ENCODE measurements at places on chromosomes 4 and X. TPM values are rescaled to one million over a fixed set of nuclear protein-coding genes. Genes with fewer than 3 reads are reported as not detected.

DNA sequence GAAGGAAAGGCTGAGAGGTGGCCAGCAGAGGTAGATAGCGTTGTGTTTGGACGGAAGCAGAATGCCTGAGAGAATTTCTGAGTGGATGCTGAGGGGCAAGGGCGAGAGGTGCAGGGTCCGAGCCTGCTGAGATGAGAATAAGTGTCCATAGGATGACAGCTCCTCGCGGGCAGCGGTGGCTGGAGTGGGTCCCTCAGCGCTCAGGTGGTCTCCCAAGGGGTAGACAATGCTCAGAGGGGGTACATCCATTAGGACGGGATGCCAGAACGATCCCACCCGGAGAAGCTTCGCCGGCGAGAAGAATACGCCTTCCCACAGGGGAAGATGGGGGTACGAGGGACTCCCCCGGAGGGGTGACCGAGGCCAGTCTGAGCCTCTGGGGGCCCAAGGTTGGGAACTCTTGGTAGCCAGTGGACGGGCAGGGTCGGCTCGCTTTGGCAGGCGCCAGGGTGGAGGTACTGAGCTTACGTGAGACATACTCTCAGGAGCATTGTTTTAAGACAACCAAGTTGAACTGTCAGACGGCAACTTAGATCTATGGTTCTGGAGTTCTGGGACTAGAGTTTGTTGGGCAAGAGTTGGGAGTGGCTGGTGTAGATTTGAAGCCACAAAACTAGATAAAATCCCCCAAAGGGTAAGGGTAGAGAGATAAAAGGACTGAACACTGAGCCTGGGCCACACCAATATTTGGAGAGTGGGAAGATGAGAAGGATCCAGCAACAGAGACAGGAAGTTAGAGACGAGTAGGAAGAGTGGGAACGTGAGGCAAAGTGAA is 15.8 kb downstream of the BRCC3 start:
- no peak for DNase-seq

DNA sequence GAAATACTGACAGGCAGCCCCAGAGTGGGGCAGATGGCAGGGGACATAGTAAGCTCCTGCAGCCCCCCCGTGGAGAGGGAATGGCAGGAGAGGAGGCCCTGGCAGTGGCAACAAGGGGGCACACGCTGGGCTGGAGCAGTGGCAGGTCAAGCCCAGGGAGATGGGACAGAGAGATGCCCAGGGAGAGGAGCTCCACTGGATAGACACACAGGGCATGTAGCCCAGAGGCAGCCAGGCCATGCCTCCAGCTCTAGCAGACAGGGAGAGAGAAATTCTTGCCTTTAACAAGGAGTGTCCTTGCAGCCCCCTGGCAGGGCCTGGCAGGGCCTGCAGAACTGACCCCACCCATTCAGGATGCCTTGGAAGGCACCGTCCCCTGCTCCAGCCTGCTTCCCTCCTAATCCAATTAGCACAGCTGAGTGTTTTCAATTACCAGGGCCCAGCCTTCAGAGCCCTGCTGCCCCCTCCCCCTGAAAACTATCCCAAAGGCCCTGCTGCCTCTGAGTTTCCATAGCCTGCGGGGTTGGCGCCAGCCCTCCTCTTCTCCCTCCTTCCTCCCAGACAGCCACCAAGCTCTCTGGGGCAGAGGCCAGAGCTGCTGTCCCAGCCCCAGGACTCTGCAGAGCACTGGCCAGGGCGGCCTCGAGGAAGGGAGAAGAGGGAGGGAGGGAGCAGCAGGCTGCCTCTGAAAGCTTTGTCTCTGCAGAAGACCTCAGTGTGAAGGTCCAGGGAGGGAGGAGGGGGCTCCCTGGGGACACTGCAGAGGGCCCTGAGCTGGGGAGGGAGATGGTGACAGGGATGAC is 12.5 kb downstream of the L1CAM start:
- peak; percentile 43 for DNase-seq

DNA sequence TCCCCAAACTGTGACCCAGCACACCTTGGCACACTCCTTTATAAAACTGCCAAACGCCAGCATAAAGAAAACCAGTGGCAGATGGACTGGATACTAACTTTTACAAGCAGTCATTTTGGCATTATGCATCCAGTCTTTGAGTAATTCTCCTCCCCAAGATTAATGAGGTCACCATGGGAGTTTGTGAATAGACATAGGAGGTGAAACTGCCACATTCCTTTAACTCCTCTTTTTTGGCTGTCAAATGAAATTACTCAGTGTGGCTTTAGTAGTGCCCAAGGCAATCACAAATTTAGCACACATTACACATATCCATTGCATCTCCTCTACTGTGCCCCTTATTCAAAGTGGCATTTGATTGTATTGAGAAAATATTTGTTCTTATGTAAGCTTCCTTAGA is 315.3 kb upstream of the FGF13 start:
- DNase-seq, result no peak

DNA sequence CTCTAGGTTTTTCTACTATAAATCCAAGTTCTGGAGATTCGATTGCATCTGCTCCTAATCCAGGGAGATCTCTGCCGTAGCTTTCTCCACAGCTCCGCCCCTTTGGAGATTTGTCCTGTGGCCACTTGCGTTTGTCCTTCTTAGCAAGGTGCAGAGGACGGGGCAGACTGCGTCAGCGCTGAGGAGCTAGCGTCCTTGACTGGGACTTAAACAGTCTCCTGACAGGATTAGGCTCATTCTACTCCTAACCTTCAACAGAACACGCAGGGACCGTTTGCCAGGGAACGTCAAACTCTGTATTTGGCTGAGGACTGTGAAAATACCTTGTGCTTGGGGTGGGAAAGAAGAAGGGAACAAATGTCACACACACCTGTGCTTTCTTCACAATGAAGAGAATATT is 38.6 kb downstream of the SORBS2 start:
- no peak for DNase-seq

- DNase-seq, result peak; percentile 6
Measured at GRCh38 chr4:44985152-44985551, 258.8 kb upstream of the GNPDA2 start.

- DNase-seq, result no peak
Measured at GRCh38 chr4:67236788-67237187, 308.5 kb downstream of the CENPC start.

GRCh38 chr4:1234309-1234695 is 14.6 kb downstream of the CTBP1 start:
- DNase-seq, result no peak

Gene CLTRN
- 0.42 TPM for total RNA-seq

Gene UGT2B10
- not detected for total RNA-seq

DNA sequence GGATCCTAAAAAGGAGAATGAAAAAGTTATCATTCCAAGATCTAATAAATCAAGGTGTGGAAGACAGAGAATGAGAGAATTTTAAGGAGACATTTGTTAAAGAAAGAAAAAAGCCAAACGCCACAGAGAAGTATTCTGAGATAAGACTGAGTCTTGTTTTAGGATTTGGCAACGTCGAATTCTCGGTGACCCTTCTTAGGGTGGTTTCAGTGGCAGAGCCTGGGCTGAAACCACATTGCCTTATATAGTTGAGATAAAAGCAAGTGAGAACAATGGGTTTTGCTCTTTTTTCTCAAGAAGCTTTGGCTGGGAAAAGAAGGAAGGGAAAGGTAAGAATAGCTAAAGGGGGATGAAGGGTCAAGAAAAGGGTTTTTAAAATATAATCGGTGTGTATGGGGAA is 209.4 kb downstream of the VEGFC start:
- DNase-seq, result no peak

Measured in SJCRH30 (cell line).